ENCODE measurements at places on chromosomes 16 and 17.

GRCh38 chr17:67475161-67475937 is 98.3 kb downstream of the PITPNC1 start:
- peak; percentile 84 for DNase-seq

- DNase-seq = no peak
These were observed 453.3 kb downstream of the KCNJ2 start for GRCh38 chr17:70622368-70623260.

GRCh38 chr17:1137465-1137894 is 42.3 kb downstream of the ABR start:
- peak; percentile 14 for DNase-seq

DNA sequence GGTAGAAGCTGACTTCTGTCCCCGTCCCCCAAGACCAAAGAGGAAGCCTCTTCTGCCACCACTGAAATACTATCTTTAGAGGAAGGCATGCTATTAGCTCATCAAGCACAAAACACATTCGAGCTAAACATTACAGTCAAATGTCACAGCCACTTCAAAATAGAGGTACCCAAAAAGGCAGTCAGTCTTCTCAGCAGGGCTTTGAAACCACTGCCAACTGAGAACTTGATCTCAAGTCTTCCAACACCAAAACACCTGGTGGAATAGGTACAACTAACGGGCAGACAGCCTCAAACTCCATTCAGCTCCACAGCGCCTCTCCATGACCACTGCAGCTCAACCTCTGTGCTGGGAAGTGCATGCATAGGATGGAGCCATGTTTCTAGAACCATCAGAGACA is 36.0 kb downstream of the ZFHX3 start:
- DNase-seq = no peak

- DNase-seq = no peak
These were observed 894 bp upstream of the PHKG2 start for GRCh38 chr16:30747331-30747730.

- DNase-seq = no peak
These were observed 656 bp upstream of the IGFBP4 start for GRCh38 chr17:40442392-40443195.

GRCh38 chr17:19508577-19508867 is 25.1 kb upstream of the SLC47A1 start:
- no peak for DNase-seq

DNA sequence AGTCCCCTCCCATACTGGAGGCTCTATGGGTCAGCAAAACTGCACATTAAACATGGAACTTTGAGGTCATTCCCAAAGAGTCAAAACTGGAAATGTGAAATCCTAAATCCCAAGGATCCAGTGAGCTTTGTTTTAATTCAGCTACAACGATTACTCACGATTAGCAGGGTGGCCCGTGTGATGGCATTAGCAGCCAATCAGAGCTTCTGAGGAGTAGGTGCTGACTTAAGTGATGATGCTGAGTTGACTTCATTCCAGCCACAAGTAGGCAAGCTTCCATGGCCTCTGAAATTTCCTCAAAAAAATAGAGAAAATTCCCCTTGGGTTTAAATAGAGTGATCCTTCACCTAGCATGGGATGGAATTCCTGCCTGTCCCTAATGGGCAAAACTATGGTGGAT is 28.1 kb upstream of the BEAN1 start:
- DNase-seq = no peak

GRCh38 chr16:17963185-17963836 is 373.2 kb downstream of the NPIPA8 start:
- DNase-seq = no peak

- DNase-seq = peak; percentile 80
These were observed 1.7 kb downstream of the HS3ST3B1 start for GRCh38 chr17:14302431-14303099.

- no peak for DNase-seq
These were observed 25.2 kb upstream of the PHB1 start for GRCh38 chr17:49439673-49440571.

DNA sequence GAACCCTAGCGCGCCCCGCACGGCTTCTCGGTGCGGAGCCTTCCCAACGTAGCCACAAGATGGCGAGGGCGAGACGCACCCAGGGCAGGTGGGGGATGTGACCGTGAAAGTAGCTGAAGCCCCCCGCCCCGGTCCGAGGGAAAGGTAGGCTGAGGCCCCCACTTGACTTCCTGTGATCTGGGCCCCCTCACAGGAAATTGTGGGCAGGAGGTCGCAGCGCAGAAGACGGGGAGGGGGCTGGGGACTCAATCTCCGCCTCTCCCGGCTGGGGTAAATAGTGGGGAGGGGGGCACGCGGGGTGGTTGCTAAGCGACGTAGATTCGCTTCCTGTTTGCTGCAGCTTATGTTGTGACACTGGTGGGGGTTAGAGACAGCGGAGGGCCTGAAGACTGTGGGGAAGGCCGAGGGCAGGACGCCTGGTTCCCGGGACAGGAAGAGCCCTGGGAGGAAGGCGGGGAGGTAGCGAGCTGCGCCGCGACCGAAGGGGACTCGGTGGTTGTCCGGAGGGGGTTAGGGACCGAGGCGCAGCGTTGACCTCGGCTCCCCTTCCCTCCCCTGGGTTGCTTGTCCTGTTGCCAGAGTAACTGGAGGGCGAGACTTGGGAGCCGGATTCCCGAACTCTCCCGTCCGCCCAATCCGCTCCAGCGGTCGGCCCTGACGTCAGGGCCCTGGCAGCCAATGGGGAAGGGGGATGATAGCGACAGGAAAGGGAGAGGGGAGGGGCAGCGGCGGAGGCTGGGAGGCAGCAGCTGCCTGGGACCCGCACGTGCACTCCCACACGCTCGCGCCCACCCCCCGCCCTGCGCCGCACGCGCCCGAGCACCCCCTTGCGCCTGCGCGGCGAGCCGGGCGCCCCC is 1.2 kb downstream of the KDM6B start:
- DNase-seq = peak; percentile 90

- DNase-seq = no peak
These were observed 301.7 kb upstream of the PMFBP1 start for GRCh38 chr16:72473631-72474030.

GRCh38 chr17:81294512-81295030 is 536 bp downstream of the SLC38A10 start:
- DNase-seq = no peak

DNA sequence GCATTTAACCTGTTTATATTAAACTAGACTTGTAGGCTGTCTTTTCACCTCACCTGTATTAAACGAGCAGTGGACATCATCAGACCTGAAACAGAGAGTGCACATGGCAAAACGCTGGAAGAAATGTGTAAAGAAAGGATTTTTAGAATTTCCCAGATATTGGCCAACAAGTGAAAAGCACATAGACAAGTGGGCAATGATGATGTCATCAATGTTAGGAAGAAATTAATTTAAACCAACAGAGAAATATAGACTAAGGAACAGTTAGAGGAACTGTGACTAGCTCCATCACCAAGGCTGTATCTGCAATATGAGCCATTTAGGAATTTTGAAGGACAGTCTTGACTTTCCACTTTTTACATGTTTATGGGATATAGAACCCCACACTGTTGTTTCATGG is 67.1 kb upstream of the SLC12A3 start:
- DNase-seq = no peak

DNA sequence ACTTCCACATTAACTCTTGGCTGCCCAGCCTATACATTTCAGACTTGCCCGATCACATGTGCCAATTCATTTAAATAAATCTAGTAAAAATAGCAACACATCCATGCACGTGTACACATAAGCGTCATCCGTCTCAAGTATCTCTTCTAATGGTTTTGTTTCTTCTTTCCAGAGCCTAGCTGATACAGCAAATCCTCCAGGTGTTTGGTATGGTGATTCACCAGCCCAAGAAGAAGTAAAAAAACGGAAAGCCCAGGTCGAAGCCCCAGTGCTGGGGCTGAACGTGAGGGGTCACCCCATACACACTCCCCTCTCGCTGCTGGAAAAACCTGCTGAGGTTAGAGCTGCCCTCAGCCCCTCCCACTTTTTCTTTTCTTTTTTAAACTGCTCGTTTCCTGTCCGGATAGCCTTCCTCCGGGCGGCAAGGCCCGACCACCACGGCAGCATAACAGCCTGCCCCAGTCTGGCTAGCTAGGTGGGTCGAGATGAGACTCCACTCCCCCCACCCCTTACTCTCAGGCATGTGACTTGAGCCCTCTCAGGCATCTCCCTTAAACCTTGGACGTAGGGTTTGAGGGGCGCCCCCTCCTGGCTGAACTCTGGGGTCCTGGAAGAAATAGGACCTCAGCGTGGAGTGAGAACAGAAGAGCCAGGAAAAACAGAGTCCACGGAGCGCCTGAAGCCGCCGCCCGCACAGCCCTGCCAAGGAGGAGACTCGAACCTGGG is 13.9 kb upstream of the OR1F1 start:
- DNase-seq = no peak

DNA sequence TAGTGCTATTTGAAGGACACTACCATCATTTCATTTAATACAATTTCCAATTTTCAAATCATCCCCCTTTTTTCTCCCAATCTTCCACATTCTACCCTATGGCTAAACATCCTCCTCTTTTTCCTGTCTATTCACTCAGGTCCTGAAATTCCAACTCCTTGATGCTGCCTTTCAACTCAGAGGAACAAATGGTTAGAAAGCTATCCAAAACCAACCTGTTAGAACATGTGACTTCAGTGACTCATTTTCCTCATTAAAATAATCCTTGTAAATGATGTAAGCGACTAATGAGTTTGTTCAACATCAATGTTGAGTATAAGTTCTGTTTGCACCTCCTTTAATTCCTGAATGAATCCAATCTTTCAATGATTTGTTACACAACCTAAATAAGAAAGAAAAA is 5.5 kb downstream of the PSMD12 start:
- no peak for DNase-seq

- no peak for DNase-seq
These were observed 50.5 kb downstream of the EPN2 start for GRCh38 chr17:19287651-19288050.

GRCh38 chr17:68624381-68624780 is 23.2 kb upstream of the FAM20A start:
- DNase-seq = no peak

DNA sequence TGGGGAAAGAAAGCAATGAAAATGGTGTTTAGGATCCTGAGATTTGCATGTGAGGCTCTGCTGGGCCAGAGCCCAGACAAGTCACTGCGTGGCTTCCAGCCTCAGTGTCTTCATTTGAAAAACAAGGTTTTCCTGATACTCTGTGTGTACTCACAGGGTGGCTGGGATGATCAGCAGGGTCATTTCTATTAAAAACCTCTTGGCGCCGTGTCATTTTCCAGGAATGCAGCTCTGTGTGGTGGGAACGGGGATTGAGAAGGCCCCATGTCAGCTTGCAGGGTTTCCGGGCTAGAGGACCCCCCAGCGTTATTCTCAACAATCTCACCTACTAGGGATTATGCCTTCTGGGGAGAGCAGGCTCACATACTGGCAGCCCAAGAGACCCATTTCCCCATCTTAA is 73.5 kb downstream of the FOXL1 start:
- DNase-seq = no peak

DNA sequence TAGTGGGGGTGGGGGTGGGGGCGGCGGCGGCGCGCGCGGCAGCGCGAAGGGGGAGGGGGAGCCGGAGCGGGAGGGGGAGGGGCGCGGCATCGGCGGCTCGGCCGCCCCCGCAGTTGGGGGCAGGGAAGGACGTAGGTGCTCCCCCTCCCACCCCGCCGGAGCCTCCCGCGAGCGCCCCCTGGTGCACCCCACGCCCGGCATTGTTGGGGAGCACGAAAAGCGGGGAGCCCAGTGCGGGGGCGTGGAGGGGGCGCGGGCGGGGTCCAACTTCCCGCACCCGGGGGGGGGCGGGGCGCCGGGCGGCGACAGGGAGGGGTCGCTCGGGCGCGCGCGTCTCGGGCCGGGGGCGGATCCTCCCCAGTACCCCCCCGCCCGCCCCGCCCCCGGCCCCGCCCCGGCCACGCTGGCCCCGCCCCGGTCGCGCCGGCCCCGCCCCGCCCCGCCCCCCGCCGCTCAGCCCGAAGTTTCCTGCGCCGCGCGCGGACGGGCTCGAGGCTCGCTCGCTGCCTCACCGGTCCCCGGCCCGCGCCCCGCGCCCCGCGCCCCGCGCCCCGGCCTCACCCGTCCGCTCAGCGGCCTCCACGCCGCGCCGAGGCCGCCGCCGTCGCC is at the start of gene CACNA1H:
CACNA1H (plus strand) TSS at position 456 of the 609 bp plus-strand sequence. CDS start 632 bp downstream, outside the sequence.
- peak; percentile 68 for DNase-seq

DNA sequence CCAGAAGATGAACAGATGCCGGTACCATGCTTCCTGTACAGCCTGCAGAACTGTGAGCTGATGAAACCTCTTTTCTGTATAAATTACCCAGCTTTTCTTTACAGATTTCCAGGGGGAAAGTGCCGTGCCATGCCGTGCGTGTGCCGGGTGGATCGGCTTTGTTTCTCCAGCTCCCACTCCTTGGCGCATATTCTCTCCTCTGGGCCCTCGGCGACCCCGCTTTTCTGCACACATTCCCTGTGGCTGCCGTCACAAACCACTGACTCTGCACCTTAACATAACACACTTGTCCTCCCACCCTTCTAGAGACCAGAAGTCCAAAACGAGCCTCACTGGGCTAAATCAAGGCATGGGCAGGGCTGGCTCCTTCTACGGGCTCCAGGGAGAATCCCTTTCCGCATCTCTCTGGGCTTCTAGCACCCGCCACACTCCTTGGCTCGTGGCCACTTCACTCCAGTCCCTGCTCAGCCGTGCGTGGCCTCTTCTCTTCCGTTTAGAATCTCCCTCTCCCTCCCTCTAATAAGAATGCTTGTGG is 164.9 kb downstream of the C16orf95 start:
- no peak for DNase-seq

DNA sequence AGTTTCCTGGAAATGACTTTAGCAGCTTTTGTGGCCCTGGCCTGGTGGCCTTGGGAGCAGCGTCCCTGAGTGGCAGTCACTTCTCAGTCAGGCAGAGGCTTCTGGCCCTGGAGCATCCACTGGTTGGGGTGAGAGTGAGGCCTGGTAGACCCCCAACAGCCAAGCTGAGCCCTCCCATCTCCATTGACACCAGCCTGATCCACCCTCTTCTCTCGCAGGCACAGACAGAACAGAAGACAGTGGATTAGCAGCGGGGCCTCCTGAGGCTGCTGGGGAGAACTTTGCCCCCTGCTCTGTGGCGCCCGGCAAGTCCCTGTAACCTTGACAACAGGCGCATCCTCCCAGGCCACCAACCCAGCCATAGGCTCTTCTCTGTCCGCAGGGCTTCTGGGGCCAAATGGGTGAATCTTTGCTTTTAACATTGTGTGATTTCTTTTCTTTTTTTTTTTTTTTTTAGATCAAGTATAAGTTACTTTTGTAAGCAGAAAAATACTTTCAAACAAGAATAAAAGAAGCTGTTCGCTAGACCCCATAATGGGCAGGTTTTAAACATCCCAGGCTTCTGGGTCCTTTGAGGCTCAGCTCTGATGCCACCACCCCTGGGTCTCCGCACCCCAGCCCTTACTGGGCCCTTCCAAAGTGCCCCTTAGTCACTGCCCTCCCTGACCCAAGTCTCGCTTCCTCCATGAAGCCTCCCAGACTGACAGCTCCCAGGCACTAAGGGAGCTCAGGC is 12.7 kb upstream of the FLYWCH1 start:
- DNase-seq = no peak

GRCh38 chr17:17052462-17053221 is 10.4 kb downstream of the MPRIP start:
- DNase-seq = no peak

- DNase-seq = no peak
These were observed 15.5 kb downstream of the NFAT5 start for GRCh38 chr16:69581297-69581696.

- peak; percentile 98 for DNase-seq
These were observed 864 bp upstream of the MAZ start for GRCh38 chr16:29805232-29806098.

GRCh38 chr17:31067691-31068184 is 27.0 kb upstream of the NF1 start:
- no peak for DNase-seq

- DNase-seq = no peak
These were observed 6.8 kb downstream of the FN3KRP start for GRCh38 chr17:82723169-82723807.

GRCh38 chr16:86955136-86955855 is 361.9 kb downstream of the C16orf95 start:
- no peak for DNase-seq

Measured in CD4-positive, alpha-beta memory T cell (primary cell).